ENCODE measurements at places on chromosomes 12 and 14.
A peak's percentile ranks its signal among the peaks of the same experiment; 100 is the strongest.

DNA sequence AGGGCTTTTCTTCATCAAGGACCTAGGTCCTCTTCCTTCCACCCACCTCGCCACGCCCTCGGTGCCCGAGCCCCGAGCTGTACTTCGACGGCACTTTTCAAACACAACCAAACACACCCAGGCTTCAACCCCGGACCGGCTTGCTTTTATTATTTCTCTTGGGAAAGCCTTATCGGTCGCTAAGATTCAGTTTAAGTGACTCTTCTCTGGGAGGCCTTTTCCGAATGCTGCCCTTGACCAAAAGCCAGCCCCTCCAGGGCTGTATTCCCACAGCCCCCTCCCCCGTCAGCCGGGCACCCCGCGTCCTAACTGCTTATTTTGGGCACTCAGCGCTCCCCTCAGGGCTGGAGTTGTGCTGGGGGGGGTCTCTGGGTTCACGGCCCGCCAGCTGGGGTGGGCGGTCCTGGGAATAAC lies 644 bp upstream of the PPP4R4 start:
- no peak for DNase-seq

GRCh38 chr14:100537446-100538350 lies 49.5 kb downstream of the BEGAIN start:
- peak; percentile 77 for DNase-seq

DNA sequence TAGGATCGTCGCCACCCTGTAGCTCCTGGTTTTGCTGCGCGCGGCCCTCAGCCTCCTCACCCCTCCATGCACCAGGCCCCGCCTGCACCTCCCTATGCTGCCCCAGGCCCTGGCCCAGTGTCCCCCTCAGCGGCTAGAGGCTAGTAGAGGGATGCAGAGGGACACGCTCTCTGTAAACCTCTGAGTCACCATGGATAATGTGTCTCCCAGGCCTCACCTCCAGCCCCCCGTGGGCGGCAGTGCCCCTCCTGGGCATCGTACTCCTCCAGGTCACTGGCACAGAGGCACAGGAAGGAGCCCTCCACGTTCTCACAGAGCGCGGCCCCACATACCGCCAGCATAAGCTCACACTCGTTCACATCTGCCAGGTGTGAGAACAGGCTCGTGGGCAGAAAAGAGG lies 12.3 kb downstream of the ISCA2 start:
- no peak for DNase-seq

GRCh38 chr14:61527325-61528100 lies 167.8 kb upstream of the HIF1A start:
- no peak for DNase-seq

GRCh38 chr14:102798926-102799325 lies 21.7 kb downstream of the TRAF3 start:
- no peak for DNase-seq

GRCh38 chr14:64807551-64807950 lies 72.2 kb downstream of the SPTB start:
- no peak for DNase-seq

DNA sequence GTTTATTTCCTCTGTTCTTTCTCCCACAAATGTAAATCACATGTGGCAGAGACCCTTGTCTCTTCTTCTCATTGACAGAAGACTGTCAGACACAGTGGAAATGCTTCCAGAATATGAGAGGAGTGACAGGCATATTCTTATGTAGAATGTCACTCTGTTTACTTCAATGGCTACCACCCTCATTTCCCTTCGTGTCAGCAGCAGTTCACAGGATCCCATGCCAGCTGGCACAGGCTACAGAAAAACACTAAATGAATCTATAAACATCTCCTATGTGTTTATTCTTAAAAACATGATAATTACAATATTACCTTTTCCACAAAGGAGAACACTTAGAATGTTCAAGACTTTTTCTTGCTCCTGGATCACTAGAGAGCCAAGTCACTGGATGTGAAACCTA lies 183.8 kb upstream of the CNTN1 start:
- DNase-seq: no peak

DNA sequence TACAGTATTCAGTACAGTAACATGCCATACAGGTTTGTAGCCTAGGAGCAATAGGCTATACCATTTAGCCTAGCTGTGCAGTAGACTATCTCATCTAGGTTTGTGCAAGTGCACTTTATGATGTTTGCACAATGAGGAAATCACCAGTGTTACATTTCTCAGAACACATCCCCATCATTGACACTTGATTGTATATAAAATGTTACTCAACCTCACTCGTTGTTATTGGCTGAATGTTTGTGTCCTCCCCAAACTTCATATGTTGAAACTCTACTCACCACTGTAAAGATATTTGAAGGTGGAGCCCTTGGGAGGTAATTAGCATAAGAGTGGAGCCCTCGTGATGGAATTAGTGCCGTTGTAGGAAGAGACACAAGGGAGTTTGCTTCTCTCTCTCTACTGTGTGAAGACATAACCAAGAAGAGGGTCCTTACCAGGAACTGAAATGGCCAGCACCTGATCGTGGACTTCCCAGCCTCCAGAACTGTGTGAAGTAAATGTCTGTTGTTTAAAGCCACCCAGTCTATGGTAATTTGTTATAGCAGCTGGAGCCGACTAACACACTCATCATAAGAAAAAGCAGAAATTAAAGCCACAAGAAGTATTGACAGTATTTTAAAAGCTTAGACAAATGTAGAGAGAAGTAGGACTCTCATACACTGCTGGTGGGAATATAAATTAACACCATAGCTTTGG lies 3.2 kb upstream of the MED13L start:
- no peak for DNase-seq

DNA sequence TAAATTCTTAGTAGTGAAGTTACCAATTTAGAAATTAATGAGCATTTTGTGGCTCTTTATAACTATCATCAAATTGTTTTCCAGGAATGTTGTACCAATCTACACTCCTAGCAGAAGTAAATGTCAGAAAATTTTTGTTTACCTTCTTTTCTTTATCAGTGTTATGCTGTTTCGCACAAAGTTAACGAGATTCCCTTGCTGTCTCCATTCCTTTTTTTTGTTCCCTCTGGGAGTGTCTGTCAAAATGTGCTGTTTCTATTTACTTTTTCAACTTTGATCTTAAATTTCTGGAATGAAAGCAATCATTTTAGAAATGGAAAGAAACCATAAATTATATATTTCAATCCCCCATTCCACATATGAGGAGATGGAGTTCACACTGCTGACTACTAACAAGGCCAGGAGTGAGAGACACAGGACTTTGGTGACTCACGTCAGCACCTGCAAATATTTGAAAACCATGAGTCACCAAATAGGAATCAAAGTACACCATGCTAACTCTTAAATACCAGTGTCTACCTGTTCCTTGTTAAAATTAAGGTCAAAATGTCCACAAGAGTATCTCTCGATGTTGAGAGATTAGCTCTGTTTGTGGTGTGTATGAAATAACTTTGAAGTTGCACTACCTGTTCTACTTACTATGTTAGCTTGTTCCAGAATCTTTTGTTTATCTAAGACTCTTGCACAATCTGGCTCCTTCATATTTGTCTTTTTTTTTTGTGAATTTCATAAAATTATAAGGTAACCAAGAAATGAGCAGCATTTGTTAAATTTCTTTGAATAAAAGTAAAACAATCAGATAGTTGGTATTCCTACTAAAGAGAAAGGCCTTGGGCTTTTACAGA lies 106.0 kb downstream of the RMST start:
- no peak for DNase-seq

GRCh38 chr14:83828406-83828805 lies 1701.5 kb upstream of the FLRT2 start:
- DNase-seq: no peak

- DNase-seq: no peak
Observed at GRCh38 chr12:2084553-2085296, 31.9 kb downstream of the CACNA1C start.

- DNase-seq: no peak
Observed at GRCh38 chr12:101881228-101881627, 3.8 kb downstream of the DRAM1 start.

DNA sequence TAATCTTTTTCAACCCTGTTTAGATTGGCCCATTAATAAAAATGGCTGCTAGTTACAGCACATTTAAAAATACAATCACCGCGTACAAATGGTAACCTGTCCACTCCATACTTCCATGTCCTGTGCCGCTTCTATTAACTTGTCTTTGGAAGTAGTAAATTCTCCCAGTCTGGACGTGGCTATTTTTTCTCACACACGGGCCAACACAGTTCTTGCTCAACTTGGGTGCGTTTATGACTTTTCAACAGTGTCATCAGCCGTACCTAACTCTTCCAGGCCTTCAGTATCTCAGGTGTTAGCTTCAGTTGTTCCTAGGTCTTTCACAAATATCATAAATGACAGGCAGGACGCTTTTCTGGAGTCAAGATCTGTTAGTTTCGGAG lies 475 bp upstream of the PCNX1 start:
- DNase-seq: no peak

DNA sequence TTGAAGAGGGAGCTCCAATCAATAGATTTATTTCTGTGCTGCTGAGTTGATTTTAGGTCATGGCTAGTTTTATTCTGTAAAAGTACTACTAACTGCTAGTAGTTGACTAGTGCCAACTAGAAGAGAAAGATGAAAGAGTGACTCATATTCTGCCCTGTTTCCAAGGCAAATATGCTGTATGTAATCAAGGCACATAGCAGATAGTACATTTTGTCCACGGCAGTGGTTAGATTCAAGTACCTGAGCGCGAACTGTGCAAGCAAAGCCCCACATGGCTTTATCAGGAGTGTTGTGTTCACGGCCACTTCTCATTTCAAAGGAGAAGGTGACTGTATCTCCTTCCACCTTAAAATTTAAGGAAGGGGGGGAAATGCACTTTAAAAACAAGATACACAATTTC lies 126.8 kb downstream of the TRAFD1 start:
- DNase-seq: no peak

DNA sequence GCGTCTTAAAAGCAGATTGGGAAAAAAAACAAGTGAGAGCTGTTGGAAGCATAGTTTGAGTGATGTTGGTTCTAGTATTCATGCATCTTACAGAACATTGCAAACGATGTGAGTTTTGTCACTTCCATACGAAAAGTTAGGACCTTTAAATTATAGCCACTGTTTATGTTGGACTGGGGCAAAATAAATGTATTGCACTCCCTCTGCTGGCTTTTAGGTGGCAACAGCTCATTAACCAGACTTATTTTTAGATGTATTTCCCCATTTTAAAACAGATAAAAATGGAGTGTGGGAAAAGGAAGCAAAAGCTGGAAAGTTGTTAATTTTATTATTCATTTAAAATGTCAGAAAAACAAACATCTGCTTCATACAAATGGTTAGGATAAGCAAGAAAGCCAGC lies 111.9 kb downstream of the LGR5 start:
- no peak for DNase-seq

DNA sequence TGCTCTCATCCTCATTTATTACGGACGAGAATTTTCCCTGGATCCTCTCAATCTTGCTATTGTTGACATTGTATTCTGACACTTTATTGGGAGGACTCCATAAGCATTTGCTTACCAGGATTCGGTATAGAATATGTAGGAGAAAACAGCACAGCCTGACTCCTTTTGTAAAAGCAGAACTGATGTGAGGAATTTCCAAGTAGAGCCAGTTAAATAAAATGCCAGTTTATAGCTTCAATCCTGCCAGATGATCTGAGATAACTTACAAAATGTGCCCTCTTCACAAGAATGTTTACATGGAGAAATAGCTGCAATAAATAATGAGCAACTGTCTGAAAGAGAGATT lies 332.9 kb upstream of the PRICKLE1 start:
- DNase-seq: no peak

- DNase-seq: no peak
Observed at GRCh38 chr12:63400718-63401117, 249.7 kb upstream of the AVPR1A start.

DNA sequence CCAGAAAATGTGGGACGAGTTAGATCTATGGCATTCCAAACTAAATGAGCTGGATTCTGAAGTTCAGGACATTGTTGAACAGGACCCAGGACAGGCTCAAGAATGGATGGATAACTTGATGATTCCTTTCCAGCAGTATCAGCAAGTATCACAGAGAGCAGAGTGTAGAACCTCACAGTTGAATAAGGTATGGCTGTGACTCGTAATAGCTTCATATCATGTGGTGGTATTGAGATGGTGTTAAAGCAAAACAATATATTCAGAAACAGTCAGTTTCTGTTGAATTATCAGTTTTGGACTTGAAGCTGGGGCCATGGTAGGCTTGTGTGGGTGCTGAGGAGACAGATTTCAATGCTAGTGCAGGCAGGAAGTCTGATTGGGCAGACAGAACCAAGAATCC lies 213.7 kb downstream of the ESR2 start:
- no peak for DNase-seq

DNA sequence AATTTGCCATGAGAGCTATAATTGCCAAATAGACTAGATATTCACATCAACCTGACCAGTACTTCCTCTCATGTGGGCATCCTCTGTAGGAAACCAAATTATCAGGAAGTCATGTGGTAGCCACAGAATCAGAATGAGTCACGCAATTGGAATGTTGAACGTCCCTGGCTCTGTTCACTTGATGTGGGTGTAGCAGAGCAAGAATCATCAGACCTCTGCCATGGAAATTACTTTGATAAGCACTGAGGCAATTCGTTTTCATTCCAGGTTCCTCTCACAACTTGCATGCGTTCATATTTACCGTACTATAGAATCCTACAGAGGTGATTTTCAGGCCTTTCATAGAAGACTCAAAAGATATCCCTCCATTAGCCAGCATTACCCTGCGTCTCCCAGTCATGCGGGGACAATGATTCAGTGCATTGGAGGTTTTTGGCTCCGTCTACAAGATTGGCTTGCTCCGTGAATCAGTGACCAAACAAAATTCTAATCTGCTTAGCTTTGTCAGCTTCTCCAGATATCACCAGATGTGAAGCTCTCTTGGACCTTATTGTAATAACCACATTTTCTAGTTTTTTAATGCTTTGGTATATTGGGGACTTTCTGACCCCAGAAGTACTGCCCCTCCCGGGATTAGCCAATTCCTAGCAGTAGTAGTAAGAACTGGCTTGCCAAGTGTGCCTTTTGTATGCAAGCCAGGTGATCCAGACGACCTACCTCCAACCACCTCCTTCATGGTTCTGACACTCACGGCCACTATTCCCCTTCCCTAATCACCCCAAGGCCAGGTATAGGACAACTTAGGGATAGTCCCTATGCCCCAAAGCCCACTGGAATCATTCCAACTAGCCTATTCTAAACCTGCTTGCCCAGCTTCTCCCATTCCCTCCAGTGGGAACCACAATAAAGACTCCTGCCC lies 133.4 kb downstream of the KICS2 start:
- peak; percentile 6 for DNase-seq

GRCh38 chr14:102646615-102647014 lies 54.2 kb downstream of the RCOR1 start:
- no peak for DNase-seq

- no peak for DNase-seq
Observed at GRCh38 chr12:132491761-132492378, 1.9 kb downstream of the FBRSL1 start.

DNA sequence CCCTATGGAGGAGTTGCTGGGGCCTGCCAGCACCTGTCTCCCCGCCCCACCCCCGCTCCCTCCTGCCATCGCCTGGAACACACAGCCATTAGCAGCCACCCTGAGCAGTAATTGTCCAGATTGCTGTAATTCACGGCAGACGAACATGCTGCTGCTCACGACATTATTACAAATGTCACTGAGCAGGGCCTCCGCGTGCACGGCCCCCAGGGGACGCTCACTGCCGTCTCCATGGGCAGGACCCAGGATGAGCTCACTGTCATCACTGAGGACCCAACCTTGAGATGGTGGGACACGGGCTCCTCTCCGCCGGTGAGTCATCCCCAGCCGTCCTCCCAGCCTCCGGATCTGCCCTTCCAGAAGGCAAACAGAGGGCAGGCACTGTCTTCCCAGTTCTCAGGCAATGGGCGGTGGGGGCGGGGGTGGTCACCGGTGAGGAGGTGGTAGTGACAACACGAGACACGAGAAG lies 100.4 kb downstream of the RFLNA start:
- no peak for DNase-seq

- DNase-seq: no peak
Observed at GRCh38 chr12:98456576-98457573, 58.5 kb upstream of the TMPO start.
